ENCODE measurements at places on chromosomes 5 and 9. TPM values are rescaled to one million over a fixed set of nuclear protein-coding genes. Genes with fewer than 3 reads are reported as not detected.

DNA sequence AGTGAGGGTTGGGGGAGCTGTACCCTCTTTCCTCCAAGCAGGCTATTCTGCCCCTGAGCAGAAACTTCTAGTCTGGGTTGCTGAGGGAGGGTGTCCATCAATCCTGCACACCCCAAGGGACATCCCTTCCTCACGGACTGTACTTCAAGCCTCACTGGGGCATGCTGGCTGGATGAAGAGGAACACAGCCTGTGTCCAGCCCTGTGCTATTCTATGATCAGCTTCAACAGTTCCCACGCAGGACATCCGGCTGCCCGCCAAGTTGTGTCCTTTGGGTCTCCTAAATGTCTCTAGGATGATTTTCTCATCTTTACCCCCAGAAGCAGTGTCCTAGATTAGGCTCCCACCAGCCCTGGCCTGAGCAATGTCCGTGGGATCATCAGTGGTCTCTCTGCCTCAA, 68.1 kb downstream of the CRB2 start:
- DNase-seq, result no peak

GRCh38 chr5:105885266-105885665, 1785.5 kb downstream of the EFNA5 start:
- DNase-seq, result no peak

GRCh38 chr9:99607842-99608448, 213.7 kb upstream of the NR4A3 start:
- no peak for DNase-seq

GRCh38 chr5:168779333-168779732, 200.2 kb upstream of the PANK3 start:
- no peak for DNase-seq

DNA sequence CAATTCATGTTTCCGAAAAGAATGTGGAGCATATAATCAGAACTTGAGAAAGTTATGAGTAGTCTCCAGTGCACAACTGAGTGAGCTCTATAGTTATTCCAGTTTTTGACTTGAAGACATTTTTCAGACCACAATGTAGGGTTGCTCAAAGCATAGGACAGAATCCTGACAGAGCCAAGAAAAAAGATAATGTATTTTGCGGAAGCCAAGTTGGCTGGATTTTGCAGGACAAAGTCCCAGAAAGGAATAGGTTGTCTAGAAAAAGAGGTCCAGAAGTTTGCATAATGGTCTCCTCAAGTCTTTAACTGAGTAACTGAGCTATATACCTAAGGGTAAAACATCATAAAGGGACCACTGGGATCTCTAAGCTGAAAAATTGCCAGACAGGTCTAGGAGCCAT, 1028.0 kb downstream of the TAF11L14 start:
- DNase-seq, result no peak

- no peak for DNase-seq
Observed at GRCh38 chr5:6201631-6202030, 176.7 kb downstream of the MED10 start.

DNA sequence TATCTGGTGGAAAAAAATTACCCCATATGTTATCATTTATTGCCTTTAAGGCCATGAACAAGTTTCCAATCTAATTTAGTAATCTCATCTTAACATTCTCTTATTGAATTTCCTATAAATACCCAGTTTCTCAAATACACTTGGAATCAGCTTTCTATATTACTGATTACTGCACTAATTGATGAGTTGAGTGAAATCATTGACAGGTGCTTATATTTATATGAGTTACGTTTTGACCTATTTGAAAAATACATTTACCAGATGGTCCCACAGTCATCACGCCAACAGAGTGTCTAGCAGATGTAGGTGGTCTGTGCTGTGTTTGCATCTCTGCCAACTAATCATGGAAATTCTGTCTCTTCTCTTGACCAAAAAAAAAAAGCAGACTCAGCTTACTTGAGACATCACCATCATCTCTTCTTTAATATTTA, 307.3 kb upstream of the NREP start:
- no peak for DNase-seq

- no peak for DNase-seq
Observed at GRCh38 chr5:36900283-36900682, 23.7 kb downstream of the NIPBL start.

GMCL2 gene
- not detected for total RNA-seq

CDH18 gene
- not detected for total RNA-seq
